ENCODE measurements at places on chromosomes 4 and X.

DNA sequence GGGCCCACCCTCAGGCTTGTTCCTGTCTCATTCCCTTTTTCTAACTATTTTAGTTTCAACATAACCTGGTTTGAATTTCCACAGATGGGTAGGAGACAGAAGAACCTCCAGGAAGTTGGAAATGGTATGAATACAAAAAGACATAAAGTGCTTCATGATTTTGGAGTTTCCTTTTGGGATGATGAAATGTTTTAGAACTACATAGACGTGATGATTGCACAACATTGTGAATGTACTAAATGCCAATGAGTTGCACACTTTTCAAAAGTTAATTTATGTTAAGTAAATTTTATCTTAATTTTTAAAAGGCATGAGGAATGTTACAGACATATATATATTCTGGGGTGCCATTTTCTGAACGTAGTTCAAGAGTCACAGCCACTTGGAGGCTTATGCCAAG lies 41.1 kb upstream of the IBSP start:
- no peak for DNase-seq

DNA sequence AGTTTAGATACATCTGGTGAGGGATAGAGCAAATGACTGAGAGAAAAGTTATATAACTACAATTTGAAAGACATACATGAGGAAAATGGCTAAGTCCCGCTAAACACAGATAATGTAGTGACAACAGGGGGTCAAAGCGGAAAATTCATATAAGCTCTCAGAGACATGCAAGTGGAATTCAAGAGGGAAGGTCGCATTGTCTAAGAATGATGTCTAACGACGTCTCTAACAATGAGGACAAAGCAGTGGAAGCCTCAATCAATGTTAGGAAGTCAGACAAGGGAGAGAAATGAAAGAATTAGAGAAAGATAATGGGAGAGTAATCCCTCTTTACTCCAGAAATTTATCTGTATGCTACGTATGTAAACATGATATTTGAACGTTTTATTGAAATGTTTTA lies 113.4 kb downstream of the ANTXR2 start:
- DNase-seq: no peak

GRCh38 chrX:24890677-24891076 lies 125.1 kb downstream of the ARX start:
- no peak for DNase-seq

DNA sequence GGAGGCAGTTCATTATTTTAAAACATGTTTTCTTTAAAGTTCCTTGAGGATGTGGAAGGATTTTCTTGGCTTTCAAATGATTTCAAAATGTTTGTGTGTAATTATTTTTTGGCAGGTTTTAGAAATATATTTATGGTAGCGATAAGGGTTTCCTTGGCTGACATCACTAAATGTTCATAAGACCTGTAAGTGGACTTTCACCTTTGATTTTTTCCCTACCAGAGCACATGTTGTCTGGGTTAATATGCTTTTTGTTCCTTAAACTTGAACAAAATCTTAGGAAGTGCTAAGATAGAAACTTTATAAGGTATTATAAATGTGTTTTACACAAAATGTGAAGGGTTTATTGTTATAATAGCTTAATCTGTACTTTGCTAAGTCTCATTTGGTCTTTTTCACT lies 315.6 kb downstream of the PCDH7 start:
- no peak for DNase-seq

DNA sequence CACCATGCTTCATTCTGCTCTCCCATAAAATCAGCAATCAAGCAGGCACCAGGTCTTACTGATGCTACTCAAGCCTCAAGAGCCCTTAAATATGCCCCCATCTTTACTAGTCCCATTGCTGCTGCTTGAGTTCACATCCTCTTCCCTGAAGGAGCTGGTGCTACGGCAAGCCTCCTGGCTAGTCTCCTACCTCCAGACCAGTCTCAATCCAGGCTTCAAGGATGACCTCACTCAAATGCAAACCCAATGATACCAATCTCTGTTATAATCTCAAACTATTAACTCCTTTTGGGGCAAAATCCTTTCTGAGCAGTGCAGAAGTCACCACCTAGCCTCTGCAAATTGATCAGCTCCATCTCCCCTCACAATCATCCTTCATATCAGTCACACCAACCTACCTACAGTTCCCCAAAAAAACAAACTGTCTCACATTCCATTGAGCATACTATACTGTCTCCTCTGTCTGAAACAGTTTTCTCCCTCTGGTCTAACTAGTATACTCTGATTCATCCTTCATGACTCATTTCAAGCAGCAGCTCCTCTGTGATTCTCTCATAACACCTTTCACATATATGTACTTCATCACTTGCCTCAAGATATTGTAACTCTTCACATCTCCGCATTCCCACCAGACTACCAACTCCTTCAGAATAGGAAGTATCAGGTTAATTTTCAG lies 30.0 kb downstream of the PAPSS1 start:
- no peak for DNase-seq

GRCh38 chr4:68209003-68209402 lies 36.5 kb downstream of the TMPRSS11B start:
- no peak for DNase-seq

- peak; percentile 6 for DNase-seq
These were observed 661.6 kb downstream of the RAPGEF2 start for GRCh38 chr4:159764343-159764952.

- no peak for DNase-seq
These were observed 18.1 kb upstream of the FAM241A start for GRCh38 chr4:112127048-112127637.

DNA sequence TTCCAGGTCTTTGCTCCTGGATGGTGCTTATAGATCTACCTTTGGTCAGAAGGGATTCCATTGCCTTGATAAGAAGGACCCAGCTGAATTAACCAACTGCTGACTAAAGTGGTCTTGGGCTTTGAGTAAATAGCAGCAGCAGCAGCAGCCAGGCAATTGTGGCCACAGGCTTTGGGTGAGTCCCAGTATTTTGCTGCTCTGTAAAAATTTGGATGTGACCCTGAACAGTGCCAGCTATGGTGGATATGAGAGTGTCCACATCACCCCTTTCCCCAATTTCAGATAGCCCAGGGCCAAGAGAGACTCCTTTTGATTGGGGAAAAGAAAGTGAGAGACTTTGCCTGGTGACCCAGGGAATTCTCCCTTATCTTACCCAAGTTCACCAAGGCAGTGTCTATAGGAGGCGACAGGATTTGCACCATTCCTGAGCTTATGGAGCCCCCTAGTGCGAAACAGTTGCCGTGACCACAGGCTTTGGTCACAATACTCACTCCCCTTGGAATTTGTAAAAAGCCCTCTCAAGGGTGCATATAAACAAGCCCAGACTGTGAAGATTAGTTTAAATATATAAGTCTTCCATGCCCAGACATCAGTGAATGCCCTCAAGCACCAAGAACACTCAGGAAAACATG lies 518.0 kb downstream of the TMA16 start:
- no peak for DNase-seq

DNA sequence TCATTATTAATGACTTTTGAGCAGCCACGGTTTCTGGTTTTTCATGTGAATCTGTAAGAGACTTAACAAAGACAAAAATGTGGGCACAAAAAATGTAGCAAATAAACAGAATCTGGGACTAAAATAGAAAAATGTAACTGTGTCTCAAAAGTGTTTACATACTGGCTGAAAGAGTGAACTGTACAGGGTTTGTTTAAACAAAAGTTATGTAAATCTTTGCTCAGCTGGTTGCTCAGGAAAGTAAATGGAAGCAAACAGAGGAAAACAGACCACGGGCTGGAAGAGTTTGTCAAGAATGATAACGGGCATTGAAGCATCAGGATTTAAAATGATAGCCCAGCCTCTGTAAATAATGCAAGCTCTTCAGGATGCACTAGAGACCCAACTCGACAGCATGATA lies 921.8 kb upstream of the FTHL17 start:
- no peak for DNase-seq

- DNase-seq: no peak
These were observed 444.2 kb upstream of the SLIT2 start for GRCh38 chr4:19807505-19807904.

Measured in cerebellar nuclear complex (tissue), 1 donor.